ENCODE measurements at places on chromosomes 4 and X. TPM values are rescaled to one million over a fixed set of nuclear protein-coding genes. Genes with fewer than 3 reads are reported as not detected.

Gene GABRE
- 73.5 TPM for total RNA-seq

Gene DUX4
- total RNA-seq = not detected

Gene MAGEC2
- not detected for total RNA-seq

Gene CXCL3
- total RNA-seq = not detected

Gene SRPX
- 47.5 TPM for total RNA-seq

Gene TCEAL6
- total RNA-seq = not detected

Measured in thyroid gland (tissue), 4 donors.